ENCODE measurements at places on chromosomes 11 and 22. TPM values are rescaled to one million over a fixed set of nuclear protein-coding genes. Genes with fewer than 3 reads are reported as not detected.

- DNase-seq, result no peak
- no peak overlapping the region for H3K27ac ChIP-seq
- peaks cover 4% of the 10 kb centered on the region for H3K27me3 ChIP-seq
- H3K36me3 ChIP-seq, result no peaks in the 10 kb centered on the region
- H3K4me3 ChIP-seq, result no peak overlapping the region
- no peaks in the 10 kb centered on the region for H3K4me1 ChIP-seq
Observed at GRCh38 chr11:34299284-34299972, 58.4 kb downstream of the ABTB2 start.

DNA sequence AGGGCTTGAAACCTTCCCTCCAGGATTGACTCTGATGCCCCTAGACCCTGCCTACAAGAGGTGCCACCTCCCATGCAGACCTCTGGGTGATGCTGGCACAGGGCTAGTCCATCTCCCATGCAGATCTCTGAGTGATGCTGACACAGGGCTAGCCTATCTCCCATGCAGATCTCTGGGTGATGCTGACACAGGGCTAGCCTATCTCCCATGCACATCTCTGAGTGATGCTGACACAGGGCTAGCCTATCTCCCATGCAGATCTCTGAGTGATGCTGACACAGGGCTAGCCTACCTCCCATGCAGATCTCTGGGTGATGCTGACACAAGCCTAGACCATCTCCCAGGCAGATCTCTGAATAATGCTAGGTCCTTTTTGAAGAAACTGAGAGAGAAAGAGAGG is 321.7 kb downstream of the NTM start:
- no peak for DNase-seq
- H3K4me1 ChIP-seq, result no peaks in the 10 kb centered on the region
- no peak overlapping the region for H3K4me3 ChIP-seq
- H3K27ac ChIP-seq, result no peak overlapping the region
- no peaks in the 10 kb centered on the region for H3K36me3 ChIP-seq

LAYN gene
- total RNA-seq, result 2.3 TPM

LRRC75B gene
- 6.4 TPM for total RNA-seq

OR51B5 gene
- total RNA-seq, result not detected

ZNF214 gene
- total RNA-seq, result 1.7 TPM

LDHAL6A gene
- total RNA-seq, result not detected
